HFFc6 (cell line): ENCODE measurements at places on chromosomes 16 and 17. TPM values are rescaled to one million over a fixed set of nuclear protein-coding genes. Genes with fewer than 3 reads are reported as not detected.

The ZG16 gene
- not detected in 3 replicates for total RNA-seq

The CAMKK1 gene
- 5.7 and 6.2 TPM in 2 replicates for total RNA-seq

The SLC38A8 gene
- total RNA-seq = not detected in 3 replicates

The TK1 gene
- total RNA-seq = 77.7 to 137 TPM (median 93.4 TPM) in 3 replicates

DNA sequence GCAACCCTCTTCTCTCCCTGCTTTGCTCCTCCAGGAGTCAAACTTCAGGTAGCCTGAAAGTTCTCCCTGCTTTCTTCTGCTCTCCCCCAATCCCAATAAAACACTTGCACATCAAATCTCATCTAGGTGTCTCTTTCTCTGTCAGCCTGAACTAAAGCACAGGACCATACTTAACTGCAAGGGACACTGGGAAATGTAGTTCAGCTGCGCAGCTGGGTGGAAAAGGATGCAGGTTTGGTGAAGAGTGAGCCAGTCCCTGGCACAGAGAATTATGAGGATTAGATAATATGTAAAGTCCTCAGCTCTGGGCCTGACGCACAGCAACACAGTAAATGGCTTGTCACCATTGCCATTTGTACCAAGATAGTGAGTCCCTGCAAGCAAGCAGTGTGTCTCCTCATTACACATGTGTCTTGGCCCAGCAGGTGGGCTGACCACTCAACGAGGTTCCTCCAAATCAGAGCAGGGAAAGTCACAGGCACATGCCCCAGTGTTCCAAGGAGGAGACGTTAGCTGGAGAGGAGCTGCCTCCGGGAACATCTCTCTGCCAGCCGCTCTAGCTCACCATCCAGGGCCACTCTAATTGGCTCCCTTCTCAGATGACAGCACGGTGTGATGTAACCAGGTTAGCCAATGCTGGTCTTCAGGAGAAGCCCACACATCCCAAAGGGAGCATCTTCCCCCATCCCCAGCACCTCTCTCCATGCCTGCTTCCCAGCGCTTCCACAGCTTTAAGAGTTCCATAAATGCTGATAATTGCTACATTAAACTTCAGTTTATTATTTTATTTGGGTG is 29.7 kb upstream of the IRX3 start:
- DNase-seq = no peak

DNA sequence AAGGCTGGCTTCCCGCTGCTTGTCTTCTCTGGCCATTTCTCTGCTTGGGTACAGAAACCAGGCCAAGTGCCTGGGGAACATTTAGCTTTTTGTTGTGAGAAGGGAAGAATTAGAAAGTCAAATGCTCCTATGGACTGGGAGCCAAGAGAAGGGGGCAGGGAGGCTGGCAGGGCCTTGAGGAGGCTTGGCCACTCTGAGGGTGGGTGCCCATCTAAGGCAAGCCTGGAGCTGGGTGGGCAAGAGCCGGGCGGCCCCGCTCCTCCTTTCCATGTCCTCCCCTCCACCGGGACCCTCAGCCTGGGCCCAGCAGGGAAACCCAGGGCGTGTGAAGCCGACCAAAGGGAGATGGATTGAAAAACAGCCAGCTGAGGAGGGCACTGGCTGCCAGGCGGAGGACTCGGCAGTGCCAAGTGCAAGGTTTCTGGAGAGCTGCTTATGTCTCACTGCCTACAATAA is 69.4 kb downstream of the NTN1 start:
- no peak for DNase-seq

DNA sequence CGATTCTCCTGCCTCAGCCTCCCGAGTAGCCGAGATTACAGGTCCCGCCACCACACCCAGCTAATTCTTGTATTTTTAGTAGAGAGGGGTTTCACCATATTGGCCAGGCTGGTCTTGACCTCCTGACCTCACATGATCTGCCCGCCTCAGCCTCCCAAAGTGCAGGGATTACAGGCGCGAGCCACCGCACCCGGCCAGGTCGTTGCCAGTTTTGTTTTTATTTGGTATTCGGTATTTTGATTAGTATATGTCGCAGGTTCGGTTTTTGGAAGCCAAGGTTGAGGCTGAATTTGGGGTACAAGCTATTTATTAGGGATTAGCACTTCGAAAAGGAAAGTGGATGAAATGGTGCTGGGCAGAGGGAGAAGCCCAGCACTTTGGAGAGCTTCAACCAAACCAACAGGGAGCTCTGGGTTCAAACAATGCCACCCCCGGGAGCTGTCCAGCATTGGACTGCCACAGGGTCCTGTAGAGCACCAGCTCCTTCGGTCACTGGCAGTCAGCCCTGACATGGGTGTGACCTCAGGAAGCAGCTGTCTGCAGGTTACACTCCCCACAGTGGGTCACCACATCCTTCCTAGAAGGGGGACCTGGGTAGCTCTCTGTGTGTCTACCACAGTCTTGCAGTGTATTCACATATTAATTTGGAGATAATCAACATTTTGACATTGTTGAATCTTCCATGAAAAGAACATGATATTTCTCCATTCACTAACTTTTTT is 1.5 kb upstream of the CLEC10A start:
- DNase-seq = no peak

DNA sequence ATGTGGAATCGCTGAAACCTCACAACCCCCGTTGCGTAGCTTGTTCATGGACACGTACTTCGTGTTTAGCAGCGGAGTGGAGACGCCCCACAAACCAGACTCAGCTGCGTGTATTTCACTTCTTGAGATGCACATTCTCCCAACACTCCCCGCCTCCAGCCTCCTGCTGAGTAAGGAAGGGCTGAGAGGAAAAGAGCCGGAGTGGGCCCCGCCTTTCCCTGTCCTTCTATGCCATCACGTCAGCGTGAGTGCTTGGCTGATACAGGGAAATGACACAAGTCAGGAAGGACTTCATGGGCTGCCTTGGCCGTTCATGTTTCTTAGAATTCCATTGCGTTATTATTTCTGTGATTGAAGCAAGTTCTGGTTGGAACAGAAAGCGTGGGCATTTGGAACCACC is 68.6 kb upstream of the CBX4 start:
- DNase-seq = no peak

DNA sequence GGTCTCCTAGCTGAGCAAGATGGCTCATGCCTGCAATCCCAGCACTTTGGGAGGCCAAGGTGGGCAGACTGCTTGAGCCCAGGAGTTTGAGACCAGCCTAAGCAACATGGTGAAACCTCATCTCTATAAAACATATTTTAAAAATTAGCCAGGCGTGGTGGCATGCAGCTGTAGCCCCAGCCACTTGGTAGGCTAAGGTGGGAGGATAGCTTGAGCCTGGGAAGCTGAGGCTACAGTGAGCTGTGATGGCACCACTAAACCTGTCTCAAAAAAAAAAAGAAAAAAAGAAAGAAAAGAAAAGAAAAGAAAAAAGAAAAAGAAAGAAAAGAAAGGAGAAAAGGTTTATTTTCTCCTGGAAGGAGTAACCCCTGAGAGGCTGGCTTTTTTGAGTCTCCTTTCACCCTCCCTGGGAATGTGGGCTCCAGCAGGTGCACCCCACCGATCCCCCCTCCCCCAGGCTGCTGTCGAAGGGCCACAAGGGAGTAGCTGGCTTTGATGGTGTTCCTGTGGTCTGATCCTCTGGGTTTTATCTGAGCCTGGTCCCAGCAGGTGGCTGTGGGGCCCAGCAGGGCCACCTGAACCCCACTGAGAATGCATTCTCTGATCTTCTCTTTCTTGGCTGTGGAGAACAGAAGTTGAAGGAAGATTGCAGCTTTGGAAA is 29.9 kb upstream of the TNRC6C start:
- no peak for DNase-seq

DNA sequence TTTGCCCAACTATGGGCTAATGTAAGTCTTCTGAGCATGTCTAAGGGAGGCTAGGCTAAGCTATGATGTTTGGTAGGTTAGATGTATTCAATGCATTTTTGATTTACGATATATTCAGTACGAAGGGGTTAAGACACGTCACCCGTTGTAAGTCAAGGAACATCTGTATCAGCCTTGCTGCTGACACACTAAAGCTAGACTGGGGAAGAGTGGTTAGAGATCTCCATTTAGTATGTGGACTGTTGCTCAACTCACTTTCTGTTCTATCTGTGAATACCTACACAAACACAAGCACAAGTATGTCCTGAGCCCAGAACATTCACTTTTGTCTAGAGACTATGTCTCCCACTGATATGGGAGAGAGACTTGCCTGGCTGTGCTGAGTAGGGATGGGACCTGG is 71.5 kb downstream of the VMP1 start:
- DNase-seq = no peak

GRCh38 chr16:49622084-49622390 is 233.9 kb downstream of the ZNF423 start:
- DNase-seq = no peak

DNA sequence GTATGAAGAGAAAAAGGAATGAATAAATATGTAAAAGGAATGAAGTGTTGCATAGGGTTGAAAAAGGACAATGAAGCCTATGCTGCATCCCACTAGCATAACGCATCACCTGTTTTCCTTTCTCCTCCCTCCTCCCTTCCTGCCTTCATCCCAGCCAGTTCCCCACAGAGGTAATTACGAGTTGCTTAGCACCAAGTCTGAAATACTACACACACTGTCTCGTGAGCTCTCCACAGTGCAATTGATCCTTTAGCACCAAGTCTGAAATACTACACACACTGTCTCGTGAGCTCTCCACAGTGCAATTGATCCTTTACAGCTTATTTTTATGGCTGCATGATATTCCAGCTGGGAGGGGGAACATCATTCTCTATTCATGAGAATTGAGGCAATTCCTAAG is 1.1 kb upstream of the DRC7 start:
- DNase-seq = no peak

GRCh38 chr17:74491626-74492025 is 25.2 kb downstream of the CD300A start:
- no peak for DNase-seq
